ENCODE measurements at places on chromosomes 6 and 20.

GRCh38 chr6:169189182-169189581 lies 64.5 kb downstream of the THBS2 start:
- no peak for DNase-seq

GRCh38 chr6:118485601-118486550 lies 62.2 kb upstream of the PLN start:
- no peak for DNase-seq

DNA sequence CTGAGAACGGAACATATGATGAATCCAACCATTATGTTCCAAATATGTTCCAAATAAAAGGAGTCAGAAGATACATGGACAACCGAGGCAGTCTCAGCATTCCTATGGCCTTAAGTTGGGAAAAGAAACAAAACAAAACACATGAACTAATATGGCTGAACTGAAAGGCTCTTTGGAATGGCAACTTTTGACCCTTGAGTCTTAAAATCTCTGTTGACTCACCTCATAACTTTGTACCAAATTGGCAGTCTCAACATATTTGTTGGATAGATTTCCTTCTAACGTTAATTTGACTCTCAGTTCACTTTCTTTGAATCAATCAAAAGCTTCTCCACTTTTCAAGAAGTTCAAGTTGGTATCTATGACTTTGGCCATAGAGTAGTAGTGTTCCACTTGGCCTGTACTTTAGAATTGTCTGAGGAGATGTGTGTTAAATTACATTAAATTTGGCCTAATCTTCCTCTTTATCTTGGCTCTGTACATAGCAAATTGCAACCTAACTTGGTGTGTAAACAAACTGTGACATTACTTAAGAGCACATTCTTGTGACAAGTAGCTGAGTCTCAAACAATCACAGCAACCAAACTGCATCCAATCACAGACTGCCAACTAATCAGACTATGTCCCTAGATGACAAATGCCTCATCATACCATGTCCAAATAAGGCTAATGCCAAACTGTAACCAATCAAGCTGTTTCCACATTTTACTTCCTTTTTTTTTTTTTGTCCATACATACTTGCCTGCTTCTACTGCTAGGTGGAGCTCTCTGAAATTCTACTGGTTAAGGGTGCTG lies 208.8 kb downstream of the BMP2 start:
- DNase-seq, result no peak

DNA sequence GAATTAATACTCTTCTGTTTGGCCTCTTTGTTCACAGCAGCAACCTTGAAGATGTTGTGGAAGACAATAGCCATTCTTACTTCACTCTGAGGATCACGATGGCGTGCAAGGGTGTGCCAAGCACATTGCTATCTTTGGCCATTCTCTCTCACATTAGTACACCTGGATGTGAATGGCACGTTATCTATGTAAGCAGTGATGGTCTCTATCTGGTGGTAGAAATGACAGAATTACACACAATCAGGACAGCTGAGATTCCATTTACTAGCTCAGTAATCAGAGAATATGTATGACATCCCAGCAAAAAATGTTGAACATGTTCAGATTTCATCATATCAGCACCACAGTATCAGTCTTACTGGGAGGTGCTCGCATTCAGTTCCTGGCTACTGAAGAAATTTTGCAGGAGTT lies 116.2 kb downstream of the LCA5 start:
- no peak for DNase-seq

DNA sequence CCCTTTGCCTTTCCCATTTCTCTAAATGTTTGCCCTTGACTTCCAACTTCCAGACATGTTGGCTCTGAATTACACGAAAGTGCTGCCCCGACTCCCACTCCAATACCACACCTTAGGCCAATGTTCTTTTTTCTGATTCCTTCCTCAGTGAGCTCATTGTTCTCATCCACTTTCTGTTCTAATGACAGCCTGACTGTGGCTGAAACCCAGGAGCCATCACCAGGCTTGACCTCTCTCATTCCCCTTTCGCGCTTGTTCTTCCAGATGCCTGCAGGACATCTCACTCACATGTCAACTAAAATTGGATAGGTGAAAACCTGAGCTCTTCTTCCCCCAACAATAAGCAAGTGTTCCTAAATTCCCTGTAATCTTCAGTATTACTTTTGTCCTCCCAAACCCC lies 40.4 kb downstream of the PTPRK start:
- DNase-seq, result no peak

- no peak for DNase-seq
These were observed 103.7 kb downstream of the MYO6 start for GRCh38 chr6:75852721-75853120.

GRCh38 chr6:95099410-95099809 lies 477.9 kb upstream of the MANEA start:
- DNase-seq, result no peak

DNA sequence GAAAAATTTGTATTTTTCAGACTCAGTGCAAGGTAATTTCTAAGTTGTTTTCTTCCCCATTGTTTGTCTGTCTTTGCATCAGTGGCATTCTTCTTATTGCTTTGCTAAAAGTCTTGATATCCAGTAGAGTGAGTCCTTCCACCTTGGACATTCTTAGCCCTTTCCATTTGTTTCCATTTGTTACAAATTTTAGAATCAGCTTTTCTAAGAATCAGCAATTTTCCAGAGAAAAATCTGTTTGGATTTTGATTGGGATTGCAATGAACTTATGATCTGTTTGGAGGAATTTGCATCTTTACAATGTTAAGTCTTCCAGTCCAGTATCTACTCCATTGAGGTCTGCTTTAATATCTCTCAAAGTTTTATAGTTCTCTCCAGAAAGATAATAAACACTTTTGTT lies 36.4 kb downstream of the LRRN4 start:
- DNase-seq, result no peak

GRCh38 chr6:138250513-138251247 lies 32.4 kb upstream of the PBOV1 start:
- no peak for DNase-seq

DNA sequence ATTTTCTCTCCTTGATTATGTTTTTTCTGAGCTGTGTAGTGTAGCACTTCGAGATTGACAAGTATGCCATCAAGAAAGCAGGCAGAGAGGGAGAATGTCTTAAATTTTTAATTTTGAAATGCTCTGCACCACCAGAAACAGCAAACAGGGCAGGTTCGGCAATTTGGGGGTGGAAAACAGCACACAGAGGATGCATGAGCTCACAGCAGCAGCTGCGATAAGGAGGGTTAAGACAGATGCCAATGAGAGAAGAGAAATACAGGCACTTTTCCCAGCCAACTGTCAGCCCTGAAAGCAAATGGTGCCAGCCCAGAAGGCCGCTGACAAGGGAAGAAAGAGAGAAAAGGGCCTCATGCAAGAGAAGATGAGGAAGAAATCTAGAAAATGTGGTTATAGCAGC lies 15.1 kb upstream of the SNRPB2 start:
- DNase-seq, result no peak

DNA sequence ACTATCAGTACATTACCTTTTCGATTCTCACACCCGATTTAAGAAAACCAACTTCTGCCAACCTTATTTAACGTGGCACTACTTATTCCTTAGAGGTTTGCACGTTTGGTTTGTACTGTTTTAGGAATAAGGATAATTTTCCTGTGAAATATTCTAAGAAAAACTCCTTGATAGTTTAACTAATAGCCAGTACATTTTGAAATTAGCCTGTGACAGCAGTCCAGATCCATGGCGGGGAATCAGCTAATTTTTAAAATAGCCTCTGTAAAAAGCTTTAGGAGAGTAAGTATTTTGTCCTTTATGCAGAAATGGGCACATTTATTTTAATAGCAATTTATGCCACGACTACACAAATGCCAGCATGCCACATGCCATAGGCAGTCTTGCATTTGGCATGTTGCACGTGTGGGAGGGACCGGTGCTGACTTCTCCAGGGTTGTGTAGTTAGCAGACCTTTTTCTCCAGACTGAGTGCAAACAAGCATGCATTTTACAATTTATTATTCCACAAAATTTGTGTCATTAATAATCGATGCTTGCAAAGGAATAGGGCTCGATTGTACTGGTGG lies 6.2 kb downstream of the FOXC1 start:
- DNase-seq, result no peak

Data from HCT116 (cell line).